Activated CD8-positive, alpha-beta memory T cell treated with anti-CD3 and anti-CD28 coated beads, Interleukin-2, amount 50 U/mL, for 48 hours (primary cell): ENCODE measurements at places on chromosomes 1 and 21.

DNA sequence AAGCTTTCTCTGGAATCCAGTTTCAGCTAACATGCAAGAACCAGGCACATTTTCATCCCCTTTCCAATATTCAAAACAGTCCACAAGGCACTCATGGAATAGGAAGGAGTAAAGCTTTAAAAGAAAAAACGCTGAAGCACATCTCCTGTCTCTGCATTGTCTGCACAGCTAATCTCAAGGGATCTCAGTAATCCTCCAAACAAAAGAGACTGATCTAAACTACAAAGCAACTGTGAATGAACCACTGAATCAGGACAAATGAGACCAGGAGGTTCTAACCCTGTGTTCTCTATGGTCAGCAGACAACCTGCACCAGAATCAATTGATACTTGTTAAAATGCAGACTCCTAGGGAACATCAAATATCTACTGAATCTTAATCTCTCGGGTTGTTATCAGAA is 399.0 kb downstream of the HHAT start:
- DNase-seq: no peak

- DNase-seq: no peak
Observed at GRCh38 chr1:31272369-31272768, 24.2 kb downstream of the SNRNP40 start.

DNA sequence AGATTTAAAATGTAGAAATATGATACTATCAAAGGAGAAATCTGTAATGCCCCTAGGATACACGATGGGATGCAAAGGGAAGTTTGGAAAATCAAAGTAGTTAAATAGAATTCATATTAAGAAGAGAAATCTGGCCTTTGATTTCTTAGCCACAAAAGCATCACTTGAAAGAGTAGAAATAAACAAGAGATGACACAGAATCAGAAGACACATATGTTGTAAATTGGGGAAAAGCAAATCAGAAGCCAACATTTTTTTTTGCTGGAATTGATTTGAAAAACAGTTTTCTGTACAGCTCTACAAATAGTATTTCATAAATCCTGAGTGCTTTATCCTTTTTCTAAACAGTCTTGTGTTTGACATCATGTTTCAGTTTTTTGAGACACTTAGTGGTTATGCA is 12.4 kb upstream of the TNFSF18 start:
- no peak for DNase-seq

DNA sequence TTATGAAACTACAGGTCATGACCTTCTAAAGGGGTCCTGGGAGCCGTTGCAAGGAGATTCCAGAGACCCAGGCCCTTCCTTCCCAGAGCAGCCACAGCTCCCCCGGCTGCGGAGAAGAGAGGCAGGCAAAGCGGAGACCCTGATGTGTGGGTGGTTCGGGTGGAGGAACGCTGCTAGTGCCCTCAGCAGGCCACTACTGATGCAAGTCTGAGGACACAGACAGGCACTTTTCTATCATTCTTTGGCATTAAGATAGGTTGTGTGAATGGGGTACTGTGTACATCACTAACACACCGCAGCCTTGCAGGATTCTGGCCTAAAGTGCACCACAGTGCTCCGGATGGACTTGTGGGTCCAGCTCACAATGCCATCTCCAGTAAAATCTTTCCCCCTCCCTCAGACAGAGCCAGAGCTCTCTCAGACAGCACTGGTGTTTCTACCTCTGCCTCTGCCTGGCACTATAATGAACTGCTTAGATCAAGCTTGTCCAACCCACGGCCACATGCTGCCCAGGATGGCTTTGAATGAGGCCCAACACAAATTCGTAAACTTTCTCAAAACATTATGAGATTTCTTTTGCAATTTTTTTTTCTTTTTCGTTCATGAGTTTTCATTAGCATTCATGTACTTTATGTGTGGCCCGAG is 121.4 kb downstream of the TGFBR3 start:
- no peak for DNase-seq

DNA sequence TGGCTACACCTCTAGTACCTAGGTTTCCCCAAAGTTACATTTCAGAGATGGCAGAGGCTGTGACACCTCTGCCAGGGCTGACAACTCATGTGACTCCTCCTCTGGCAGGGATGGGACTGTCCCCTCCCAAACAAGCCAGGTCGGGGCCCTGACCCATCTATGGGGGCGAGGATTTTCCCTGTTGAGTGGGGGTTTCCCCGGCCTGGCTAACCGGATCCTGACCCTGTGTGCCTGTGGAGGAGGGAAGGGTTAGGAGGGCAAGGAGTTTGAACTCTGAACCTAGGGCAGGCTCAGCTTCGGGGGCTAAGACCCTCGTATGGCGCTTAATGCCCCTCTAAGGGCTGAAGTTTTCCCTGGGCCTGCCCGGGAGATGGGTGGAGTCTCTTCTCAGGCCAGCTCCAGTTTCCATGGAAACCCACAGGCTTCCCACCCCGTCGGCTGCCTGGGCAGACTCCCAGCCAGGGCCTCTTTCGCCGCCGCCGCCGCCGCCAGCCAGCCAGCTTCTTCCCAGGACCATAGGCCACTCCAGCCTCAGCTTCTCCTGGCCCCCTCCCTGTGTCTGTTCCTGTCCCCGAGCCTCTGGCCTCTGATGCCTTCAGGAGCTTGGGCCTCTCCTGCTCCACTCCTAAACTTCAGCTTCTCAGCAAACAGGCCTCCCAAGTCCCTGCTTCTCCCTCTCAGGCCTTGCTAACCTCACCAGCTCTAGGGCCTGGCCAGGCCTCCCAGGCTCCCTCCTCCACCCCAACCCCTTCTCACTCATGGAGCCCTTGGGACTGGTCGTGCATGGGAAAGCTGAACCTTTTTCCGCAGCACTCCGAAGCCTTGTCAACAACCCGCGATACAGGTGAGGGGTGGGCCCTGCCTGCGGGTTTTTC is at the start of gene BTBD19:
Gene BTBD19 (plus strand): TSS at position 461 of the 875 bp plus-strand sequence. CDS start 298 bp downstream, at position 759.
- peak; percentile 89 for DNase-seq

DNA sequence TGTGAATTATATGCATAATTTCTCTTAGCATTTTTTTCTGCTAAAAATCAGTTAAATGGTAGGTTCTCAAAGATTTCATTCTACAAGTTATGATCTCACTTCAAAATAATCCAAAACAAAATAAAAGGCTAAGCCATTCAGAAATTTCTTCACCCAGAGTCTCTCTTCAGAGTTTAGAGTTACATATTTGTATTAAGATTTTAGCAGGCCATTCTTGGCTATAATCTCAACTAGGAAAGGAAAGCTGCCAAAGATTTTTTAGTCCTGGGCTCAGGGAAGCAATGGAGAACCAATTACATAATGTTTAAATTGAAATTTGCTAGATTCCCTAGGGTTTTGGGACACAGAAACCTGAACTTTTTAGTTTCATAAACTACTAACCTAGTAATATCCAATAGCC is 245.0 kb downstream of the USH2A start:
- no peak for DNase-seq

DNA sequence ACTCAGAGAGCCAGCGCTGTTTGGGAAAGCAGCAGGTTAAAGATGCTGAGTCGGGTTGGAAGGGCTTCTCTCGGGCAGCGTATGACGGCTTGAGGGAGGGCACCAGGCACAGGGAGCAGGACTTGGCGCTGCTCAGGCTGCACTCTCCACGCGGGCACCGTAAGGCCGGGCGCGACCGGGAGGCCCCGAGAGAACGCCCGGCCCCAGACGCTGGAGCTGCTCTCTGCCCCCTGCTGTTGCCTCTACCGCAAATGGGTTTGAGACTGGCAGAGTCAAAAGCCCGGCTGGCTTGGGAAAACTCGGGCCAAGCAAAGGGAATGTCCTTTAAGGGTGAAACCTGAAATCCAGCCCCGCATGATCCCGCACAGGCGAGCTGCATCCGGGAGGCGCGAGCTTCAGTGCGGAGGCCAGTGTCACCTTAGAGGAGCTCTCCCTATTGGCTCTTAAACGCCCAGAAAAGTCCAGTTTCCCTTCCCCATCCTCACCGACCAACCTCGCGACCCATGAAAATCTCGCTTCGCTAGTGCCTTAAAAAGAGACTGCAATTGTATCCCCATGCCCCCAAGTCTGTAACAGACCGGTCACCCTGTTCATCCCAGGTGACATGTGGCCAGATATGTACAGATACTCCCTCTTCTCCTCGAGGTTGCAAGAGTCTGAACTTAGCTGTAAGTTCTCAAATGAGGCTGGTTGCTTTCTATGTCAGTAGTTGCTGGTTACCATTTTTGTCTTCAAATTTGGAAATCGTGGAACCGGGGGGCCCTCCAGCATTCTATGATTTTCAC is 1.1 kb downstream of the PRRX1 start:
- DNase-seq: peak; percentile 58

GRCh38 chr1:59703918-59704378 is 110.8 kb upstream of the HOOK1 start:
- DNase-seq: no peak

GRCh38 chr1:24567792-24568388 is 12.0 kb downstream of the NCMAP start:
- DNase-seq: no peak

GRCh38 chr1:77375990-77376389 is 94.2 kb downstream of the AK5 start:
- no peak for DNase-seq

DNA sequence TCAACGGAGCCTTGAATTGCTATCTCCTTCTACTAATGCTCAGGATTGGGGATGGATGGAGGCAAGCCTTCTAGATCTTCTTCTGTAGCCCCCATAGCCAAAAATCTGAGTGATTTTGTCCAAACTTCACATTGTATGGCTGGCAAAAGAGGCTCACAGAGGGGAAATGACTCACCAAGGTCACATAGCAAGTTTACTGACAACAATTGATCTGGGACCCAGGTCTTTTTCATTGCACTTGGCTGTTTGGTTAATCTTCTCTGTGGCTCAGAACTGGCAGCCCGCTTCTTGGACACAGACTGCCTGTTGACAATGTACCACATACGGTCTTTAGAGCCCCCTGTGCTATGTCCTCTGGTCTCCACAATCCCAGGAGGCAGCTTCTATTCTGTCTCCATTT is 3.0 kb upstream of the LACTBL1 start:
- DNase-seq: no peak

DNA sequence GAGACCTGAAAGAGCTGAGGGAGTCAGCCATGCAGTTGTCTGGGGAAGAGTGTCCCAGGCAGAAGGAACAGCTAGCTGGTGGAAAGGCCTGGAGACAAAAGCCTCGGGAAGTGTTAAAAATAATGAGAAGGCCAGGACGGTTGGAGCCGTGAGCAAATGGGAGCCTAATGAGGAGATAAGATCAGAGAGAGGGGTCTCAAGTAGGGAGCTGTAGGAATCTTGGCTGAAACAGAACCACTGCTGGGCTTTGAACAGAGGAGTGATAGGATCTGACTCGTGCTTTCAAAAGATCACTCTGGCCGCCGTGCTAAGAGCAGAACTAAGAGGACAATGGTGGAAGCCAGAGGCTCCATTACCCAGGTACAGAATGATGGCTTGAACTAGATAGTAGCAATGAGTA is 1.9 kb upstream of the FOXJ3 start:
- DNase-seq: no peak

DNA sequence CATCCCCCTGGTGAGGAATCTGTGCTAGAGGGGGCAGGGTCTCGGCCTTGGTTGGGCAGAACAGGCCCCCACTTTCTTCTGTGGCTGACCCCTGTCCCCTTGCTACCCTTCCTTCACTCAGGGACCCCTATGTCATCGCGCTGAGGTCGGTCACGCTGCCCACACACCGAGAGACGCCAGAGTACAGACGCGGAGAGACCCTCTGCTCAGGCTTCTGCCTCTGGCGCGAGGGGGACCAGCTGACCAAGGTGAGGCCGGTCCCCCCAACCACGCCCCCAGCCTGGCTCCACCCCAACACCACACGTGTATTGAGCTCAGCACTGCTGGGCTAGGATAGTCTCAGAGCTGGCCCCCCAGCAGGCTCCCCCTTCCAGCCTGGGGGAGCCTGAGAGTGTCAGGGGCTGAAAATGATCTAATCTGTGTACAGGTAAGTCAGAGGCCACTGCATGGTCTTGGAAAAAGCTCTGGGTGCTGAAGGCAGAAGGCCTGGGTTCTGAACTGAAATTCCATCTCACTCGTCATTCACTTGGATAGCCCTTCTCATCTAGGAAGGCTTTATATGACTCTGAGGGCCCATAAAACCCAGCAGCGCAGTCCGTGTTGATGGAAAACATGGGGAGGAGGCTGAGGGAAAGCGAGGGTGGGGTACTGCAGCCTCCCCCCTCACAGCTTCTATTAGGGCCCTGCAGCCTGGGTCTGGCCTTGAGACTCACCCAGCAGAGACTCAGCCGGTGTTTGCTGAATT is 15.3 kb downstream of the FAM151A start:
- DNase-seq: no peak

- DNase-seq: peak; percentile 67
Observed at GRCh38 chr1:2003541-2004131, at the start of gene CFAP74. TSS of gene CFAP74 (minus strand) at chr1:2003786. CDS start at chr1:1990956, 12,830 bp downstream.
